M059J (cell line): ENCODE measurements at places on chromosomes 13 and 19. TPM values are rescaled to one million over a fixed set of nuclear protein-coding genes. Genes with fewer than 3 reads are reported as not detected.

- no peak for DNase-seq
Measured at GRCh38 chr19:5326545-5326944, 14.1 kb downstream of the PTPRS start.

- DNase-seq, result no peak
Measured at GRCh38 chr13:46995874-46996273, 99.0 kb upstream of the HTR2A start.

DNA sequence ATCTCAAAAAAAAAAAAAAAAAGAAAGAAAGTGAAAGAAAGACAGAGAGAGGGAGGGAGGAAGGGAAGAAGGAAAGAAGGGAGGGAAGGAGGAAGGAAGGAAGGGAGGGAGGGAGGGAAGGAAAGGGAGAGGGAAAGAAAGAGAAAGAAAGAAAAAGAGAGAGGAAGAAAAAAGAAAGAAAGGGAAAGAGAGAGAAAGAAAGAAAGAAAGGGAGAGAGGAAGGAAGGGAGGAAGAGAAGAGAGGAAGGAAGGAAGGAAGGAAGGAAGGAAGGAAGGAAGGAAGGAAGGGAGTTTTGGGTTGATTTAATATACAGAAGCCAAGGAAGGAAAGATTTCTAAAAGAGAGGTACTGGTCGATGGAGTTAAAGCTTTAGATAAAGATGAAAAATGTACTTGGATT, 28.8 kb downstream of the DEDD2 start:
- DNase-seq, result no peak

Gene SLC25A30
- 4.0 and 6.1 TPM in 2 replicates for total RNA-seq

Gene ZNF709
- 2.1 and 3.2 TPM in 2 replicates for total RNA-seq

Gene COX7A1
- total RNA-seq, result not detected in 2 replicates

- no peak for DNase-seq
Measured at GRCh38 chr19:4279267-4279529, 132 bp downstream of the SHD start.

DNA sequence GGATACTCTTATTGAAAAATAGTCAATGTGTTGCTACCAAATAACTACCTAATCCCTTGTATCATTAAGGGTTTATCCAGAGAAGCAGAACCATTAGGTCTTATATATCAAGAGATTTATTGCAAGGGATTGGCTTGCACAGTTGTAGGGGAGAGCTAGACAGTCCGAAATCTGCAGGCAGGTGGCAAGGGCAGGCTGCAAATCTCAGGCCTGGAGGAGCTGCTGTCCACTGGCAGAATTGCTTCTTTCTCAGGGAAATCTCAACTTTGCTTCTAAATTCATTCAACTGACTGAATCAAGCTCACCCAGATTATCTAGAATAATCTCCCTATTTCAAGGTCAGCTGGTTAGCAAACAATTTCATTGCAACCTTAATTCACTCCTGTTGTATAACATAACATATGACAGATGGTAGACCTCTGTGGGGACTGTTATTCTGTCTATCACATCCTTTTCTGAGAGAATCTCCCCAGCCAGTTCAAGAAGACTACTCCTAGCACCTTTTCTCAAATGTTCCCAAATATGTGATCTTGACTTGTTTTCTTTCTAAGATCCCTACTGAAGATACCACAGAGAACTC, 194.2 kb downstream of the NHLRC3 start:
- DNase-seq, result no peak

- DNase-seq, result no peak
Measured at GRCh38 chr13:113224486-113224885, 15.1 kb downstream of the CUL4A start.

Gene GJA3
- not detected in 2 replicates for total RNA-seq

DNA sequence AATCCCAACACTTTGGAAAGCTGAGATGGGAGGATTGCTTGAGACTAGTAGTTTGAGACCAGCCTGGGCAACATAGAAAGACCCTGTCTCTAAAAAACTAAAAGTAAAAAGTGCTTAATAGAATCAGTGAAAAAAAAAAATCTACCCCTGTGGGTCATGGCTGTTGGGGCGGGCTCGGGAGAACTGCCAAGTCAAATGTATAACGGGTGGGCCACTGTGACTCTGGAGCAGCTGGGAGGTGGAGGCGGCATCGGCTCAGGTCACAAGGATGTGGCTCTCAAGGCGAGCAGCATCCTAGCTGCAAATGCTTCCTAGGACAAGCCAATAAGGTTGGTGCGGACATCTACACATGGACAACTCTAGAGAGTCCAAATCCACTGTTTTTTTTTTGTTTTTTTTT, 30.9 kb downstream of the C19orf47 start:
- no peak for DNase-seq

DNA sequence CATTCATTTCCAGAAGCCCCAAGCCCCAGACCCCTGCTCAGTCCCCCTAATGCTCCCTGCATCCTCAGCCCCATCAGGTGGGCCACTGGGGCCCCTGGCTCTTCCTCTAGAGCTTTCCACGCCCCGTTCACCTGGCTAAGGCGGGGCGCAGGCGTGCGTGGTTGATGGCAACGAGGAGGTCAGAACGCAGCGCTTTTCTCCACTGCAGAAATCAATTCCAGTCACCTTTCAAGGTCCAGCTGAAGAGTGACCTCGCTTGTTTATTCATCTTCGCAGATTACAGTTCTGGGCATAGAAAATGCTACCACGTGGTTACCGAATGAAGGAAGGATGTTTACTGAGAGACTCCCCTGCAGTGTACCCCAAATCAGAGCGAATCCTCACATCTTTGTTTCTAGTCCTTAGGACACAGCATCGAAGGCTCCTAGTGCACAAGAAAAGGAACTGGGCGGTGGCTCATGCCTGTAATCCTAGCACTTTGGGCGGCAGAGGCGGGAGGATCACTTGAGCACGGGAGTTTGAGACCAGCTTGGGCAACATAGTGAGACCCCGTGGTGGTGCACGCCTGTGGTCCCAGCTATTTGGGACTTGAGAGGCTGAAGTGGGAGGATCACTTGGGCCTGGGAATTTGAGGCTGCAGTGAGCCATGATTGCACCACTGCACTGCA, 828 bp upstream of the PBX4 start:
- DNase-seq, result no peak

DNA sequence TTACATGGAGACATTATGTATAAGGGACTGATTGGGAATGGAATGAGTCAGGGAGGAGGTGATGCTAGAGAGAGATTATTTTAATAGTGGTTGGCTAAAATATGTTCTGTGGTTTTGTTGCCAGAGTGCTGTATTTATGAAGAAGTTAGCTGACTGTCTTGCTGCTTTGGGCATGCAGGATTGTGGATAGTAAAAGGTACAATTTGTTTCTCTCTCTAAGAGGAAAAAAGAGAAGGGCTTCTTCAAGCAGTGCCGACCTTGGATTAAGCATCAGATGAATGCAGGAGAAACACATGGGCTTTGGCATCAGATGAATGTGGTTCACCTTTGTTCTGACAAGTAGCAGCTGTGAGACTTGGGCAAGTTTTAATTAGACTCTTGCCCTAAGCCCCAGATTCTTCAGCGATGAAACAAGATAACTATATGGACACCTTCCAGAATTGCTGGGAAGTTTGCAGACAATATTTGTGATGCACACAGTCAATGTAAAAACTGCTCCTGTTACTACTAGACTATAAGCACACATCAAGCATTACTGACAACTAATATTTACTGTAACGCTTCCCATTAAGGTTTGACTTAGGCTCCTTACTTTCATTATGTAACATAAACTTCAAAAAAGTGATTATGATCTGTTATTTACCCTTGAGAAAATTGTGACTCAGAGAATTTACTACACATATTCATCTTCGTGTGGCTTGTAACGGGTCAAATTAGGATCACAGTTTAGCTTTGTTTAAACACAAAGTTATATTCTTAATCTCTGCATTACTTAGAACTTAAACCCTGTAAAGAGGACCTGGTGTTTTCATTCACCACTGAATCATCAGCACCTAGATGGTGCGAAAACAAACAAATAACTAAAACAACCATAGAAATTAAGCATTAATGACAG, 824.0 kb downstream of the PCDH9 start:
- peak; percentile 0 for DNase-seq

DNA sequence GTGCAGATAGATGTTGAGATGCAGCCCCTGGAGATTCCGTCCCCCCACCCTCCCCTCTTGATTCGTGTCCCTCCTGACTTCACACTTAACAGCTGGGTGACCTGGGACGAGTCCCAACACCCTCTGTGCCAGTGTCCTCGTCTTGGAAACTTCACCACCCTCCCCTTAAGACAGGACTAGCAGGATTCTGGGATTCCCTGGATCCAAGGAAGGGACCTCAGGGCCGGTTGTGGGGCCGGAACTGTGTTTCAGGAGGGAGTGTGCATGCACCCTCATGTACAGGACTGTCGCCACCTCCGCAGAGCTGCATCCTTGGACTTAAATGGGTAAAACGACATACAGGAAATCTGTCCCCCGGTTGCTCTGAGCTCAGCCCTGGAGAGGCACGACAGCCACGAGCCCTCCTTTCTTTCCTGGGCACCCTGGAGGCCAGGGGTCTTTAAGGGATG, 990 bp downstream of the MYO9B start:
- DNase-seq, result peak; percentile 24

DNA sequence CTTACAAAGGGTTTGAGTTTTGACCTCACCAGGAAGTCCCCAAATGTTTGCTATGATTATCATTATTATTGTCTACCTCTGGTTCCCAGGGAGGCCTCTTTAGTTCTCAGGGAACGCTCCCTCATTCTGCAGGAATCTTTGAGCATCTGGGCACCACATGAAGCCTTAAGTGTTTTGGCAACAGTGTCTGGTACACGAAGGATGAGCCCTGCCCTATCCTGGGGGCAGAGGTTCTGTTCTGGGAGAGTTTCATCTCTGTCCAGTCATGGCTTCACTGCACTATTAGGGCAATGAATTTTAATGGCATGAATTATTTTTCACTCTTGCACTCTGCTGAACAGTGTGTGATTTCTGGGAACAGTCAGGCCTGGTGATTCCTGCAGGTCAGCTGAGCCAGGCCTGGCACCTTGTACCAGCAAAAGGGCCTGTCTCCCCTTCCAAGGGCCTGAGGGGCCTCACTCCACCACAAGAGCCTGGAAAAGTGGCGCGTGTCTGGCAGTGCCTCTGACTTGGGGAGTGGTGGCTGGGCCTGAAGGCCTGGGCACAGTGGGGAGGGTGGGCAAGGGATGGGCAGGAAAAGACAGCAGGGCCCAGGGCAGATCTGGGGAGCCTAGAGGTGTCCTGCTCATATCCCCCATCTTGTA, 4.6 kb downstream of the FAM187B start:
- no peak for DNase-seq

DNA sequence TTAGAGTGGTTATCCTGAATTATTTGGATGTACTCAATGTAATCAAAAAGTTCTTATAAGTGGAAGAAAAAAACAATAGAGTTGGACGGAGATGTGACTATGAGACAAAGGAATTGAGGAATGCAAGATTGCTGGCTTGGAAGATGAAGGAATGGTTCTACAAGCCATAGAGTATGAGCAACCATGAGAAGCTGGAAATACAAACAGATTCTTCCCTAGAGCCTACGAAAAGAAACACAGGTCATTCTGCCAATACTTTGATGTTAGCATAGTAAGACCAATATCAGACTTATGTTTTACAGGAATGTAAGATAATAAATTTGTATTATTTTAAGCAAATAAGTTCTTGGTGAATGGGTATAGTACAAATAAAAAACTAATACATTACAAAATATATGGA, 249.2 kb downstream of the DIAPH3 start:
- no peak for DNase-seq

DNA sequence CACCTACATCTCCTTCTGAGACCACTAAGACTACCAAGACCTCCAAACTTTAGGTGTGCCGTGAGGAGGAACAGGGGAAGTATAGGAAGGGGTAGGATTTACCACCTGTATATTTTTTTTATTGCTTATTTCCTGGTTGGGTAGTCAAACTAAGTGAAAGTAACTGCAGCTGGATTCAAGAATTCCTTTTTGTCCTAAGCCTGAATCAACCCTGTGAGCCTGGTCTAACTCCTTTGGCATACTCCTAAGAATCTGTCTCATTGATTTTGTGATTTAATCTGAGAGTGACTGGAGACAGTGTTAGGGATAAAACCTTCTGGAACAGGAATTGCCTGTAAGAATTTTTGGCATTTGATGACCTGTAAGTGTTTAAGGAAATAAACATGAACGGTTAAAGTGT, 523.5 kb upstream of the MIR17HG start:
- no peak for DNase-seq

Gene CAMSAP3
- 0.15 TPM in 1 of 2 replicates, not detected in the other for total RNA-seq

DNA sequence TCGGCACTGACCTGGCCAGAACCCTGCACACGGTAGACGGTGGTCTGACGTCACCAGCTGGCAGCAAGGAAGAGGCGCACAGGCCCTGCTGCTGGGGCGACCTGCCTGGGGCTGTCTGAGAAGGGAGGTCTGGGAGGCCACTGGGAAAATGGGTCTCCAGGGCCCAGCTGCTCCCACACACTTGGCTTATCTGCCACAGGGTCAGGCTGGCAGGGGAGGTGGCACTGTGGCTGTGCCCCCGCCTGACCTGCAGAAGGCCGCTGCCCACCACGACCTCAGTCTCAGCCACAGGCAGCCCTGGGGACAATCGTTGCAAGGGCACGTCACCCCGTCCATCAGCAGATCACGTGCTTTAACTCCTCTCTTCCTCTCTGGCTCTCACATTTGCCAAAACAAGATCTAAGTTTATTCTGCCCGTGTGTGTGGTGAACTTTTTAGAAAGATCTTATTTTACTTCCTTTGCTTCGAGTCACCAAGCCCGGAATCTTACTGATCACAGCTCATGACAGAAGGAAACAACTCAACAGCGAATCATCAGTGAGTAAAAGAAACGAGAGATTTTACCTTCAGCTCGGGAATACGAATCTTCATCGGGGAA, 45.2 kb upstream of the RANBP3 start:
- peak; percentile 78 for DNase-seq

GRCh38 chr13:103250071-103250470, 183.9 kb upstream of the SLC10A2 start:
- DNase-seq, result no peak

Gene AMH
- 1.5 and 2.9 TPM in 2 replicates for total RNA-seq

- no peak for DNase-seq
Measured at GRCh38 chr13:93235258-93236015, 8.8 kb downstream of the GPC6 start.

GRCh38 chr19:44785271-44785670, 7.6 kb downstream of the CBLC start:
- DNase-seq, result no peak

GRCh38 chr13:30308548-30308947, 1.2 kb upstream of the KATNAL1 start:
- DNase-seq, result peak; percentile 54

Gene UHRF1
- total RNA-seq, result 35.7 and 60.1 TPM in 2 replicates

DNA sequence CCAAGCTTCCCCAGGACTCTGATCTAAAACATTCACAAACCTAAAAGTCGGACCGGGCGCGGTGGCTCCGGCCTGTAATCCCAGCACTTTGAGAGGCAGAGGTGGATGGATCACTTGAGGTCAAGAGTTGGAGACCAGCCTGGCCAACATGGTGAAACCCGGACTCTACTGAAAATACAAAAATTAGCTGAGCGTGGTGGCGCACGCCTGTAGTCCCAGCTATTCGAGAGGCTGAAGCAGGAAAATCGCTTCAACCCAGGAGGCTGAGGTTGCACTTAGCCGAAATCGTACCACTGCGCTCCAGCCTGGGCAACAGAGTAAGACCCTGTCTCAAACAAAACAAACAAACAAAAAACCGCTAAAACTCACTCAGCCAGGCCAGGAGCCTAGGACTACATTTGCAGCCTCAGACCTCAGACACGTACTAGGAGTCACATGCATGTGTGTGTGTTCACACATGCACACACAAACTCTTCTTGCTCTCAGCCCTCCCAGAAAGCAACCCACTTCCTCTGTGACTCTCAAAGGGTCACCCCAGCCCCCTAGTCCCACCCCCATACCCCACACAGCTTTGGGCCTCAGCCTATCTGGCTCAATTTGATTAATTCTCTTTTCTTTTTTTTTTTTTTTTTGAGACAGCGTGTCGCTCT, 704 bp upstream of the NOTCH3 start:
- DNase-seq, result no peak

GRCh38 chr19:7676376-7676775, 514 bp upstream of the MCEMP1 start:
- DNase-seq, result no peak
